ENCODE measurements at places on chromosomes 11 and 22. TPM values are rescaled to one million over a fixed set of nuclear protein-coding genes. Genes with fewer than 3 reads are reported as not detected.

Gene TSSK2
- not detected for total RNA-seq

Gene ASPHD2
- total RNA-seq: 14.0 TPM

Gene WDR74
- total RNA-seq: 96.5 TPM

DNA sequence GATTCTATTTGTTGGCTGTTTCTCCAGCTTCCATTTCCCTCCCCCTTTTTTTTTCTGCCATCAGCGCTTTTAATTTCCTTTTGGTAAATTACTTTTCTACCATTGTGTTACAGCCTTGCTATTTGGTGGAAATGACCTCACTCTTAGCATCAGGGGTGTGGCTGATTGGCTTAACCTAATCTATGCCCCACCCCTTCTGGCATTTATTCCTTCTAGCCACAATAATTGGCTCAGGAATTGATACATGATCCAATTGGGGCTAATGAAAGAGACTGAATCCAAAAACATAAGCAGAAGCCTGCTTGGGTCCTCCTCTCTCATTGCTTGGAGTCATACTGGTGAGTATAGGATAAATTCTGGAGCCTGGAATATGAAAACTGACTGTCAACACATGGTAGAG is 402.4 kb upstream of the LRRC4C start:
- H3K4me1 ChIP-seq: no peaks in the 10 kb centered on the region
- H3K27me3 ChIP-seq: no peaks in the 10 kb centered on the region
- no peaks in the 10 kb centered on the region for H3K36me3 ChIP-seq
- H3K4me3 ChIP-seq: no peak overlapping the region

DNA sequence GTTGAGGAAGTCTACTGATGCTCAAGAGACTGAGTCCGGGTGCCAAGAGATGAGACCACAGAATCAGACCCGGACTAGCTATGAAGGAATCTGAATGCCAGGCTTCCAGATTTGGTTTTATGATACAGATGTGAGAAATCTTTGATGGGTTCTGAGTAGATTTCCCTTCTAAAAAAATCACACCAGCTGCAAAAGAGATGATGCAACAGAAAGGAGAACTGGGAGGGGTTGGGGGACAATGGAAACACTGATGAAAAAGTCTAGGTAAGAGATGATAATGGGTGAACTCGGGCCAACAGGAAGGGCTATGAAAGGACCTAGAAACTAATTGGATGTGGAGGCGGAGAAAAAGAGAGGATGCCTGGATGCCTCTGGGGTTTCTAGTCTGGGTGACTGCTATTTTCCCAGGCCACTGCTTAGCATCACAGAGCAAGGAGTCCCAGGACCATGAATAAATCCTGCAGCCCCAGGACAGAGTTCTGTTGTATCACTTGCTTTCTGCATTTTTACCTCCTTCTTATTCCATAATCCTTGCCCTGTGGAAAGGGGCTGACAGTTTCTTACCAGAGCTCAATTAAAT is 115.4 kb upstream of the SEZ6L start:
- no peak for DNase-seq
- no peak overlapping the region for H3K4me3 ChIP-seq
- no peak overlapping the region for H3K27ac ChIP-seq
- no peaks in the 10 kb centered on the region for H3K4me1 ChIP-seq
- peaks cover 3% of the 10 kb centered on the region for H3K27me3 ChIP-seq
- no peaks in the 10 kb centered on the region for H3K36me3 ChIP-seq

Data from activated CD8-positive, alpha-beta T cell treated with anti-CD3 and anti-CD28 coated beads for 36 hours (primary cell).